ENCODE measurements at places on chromosomes 12 and 14.

GRCh38 chr14:64659366-64659765 lies 44.9 kb upstream of the PLEKHG3 start:
- no peak for DNase-seq

DNA sequence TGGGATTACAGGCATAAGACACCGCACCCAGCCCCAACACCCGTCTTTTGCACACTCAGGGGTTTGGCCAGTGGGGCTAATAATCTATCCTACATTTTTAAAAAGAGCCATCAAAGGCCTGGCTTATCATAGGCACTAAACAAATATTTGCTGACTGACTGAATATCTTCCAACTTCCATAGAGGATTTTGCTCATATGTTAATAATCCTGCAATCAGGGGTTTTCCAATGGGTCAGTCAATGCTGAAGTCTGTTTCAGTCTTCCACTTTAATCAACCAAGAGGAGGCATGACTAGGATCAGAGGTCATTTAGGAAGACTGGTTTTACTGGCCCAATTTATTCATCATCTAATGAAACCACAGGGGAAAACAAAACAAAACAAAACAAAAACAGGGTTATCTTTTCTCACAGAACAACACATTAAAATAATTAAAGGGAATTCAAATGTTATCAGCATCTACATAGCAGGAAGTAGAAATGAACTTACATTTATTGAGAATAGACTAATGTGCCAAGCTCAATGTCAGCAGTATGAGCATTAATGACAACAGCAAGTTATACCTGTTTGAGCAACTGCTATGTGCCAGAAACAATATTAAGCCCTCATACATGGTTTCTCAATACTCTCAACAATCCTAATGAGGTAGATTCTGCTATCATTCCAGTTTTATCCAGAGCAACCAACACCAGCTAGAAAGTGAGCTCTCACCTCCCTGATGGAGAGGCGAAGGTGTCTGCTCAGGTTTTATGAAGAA lies 372.2 kb downstream of the EGLN3 start:
- no peak for DNase-seq

DNA sequence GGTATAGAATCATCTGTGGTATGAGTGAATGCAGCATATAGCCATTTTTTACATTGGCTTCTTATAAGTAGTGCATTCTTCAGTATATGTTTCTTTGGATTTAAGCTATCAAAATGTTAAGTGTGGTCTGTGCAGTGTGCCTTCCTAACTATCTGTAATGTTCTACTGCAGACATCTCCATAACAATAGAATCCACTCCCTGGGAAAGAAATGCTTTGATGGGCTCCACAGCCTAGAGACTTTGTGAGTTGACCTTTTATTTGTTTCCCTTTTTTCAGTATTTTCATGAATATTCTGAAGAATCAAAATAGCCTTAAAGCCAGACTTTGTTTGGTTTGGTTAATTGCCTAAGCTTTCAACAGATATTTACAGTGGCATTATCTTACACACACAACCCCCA lies 107.2 kb downstream of the ZFC3H1 start:
- DNase-seq: no peak

DNA sequence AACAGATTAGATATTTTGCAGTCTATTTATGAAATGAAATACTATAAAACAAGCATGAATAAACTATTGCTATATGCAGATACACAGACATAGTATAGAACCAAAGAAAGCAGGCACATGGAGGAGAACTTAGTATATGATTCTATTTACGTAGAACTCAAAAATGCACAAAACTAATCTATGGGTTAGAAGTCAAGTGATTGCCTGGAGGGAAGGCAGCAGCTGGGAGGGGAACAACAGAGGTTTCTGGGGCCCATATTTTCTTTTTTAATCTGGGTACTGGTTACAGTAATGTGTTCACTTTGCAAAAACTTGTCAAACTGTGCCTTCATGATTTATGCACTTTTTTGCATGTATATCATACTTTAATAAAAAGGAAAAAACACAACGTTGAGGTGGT lies 202.0 kb downstream of the BCAT1 start:
- DNase-seq: no peak

GRCh38 chr12:48894271-48894670 lies 28.6 kb upstream of the RND1 start:
- no peak for DNase-seq

All from umbilical cord (tissue), 2 donors.